ENCODE measurements at places on chromosomes 1 and 21.

GRCh38 chr1:8211883-8212579 is 105.9 kb upstream of the SLC45A1 start:
- DNase-seq = peak; percentile 98

DNA sequence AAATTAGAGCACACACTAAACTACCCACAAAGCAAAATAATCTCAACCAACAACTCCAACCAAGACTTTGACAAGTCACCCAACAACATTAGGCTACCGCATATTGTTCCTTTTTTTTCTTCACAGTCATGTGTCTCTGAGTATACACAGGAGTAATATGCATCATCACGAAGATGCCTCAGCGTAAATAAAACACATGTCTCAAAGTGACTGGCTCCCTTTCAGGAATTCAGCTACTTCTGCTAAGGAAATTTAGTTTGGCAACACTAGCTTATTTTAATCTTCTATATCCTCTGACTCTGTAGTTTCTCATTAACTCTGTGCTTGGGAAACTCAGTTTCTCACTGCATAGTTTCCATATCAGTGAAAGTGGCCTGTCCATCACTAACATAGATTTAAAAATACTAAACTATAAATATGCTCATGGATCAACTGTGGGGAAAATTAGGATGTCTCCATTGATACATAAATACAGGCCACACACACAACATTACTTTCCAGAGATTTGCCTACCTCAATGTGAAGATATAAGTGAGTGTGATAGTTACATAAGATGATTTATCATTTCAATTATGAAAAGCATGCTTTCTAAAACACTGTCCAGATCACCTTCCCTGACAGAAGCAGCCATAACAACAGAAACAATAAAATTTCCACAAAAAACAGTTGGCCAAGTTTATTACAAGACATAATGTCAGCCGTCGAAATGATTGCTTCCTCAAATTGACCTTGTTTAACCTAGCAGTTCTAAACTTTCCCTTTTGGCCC is 113.2 kb downstream of the PTGER3 start:
- DNase-seq = no peak

DNA sequence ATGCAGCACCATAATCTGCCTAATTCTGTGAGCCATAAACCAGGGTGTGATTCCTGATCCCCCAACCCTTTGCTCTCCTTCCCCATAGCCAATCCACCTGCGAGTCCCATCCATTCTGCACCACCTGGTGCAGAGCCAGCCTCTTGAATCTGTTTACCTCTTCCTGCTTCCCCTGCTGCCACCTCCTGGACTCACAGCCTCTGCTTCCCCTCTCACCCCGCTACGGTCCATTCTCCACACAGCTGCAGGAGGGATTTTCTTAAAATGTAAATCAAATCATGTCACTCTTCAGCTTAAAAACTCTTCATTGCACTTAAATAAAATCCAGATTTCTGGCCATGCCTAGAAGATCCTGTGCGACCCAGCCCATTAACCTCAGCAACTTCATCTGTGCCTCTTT is 186.7 kb downstream of the FOXD2 start:
- no peak for DNase-seq

DNA sequence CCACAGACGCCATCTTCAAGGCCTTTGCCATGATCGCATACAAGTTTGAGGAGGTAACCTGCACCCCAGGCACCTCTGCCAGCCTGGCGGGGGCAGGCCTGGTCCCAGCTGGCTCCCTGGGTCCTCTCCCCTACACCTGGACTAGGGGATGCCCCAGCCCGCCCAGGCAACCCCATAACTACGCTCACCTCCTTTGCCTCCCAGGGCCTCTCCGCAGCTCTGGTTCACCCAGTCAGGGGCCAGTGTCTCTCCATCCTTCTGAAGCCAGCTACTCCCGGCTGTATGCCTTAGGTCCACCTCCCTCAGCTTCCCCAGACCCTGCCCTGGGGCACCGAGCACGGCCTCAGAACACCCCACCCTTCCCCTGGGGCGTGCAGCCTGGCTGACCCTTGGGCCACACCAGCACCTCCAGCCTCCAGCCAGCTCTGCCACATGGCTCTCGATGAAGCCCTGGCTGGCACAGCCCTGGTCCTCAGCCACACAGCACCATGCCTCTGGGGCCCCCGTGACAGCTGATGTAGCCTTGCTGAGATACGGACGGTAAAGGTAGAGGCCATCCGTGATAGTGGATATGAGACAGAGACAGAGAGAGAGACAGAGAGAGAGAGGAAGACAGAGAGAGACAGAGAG is 80.4 kb upstream of the COL6A1 start:
- no peak for DNase-seq

GRCh38 chr1:27961646-27962221 is 2.0 kb downstream of the XKR8 start:
- no peak for DNase-seq

DNA sequence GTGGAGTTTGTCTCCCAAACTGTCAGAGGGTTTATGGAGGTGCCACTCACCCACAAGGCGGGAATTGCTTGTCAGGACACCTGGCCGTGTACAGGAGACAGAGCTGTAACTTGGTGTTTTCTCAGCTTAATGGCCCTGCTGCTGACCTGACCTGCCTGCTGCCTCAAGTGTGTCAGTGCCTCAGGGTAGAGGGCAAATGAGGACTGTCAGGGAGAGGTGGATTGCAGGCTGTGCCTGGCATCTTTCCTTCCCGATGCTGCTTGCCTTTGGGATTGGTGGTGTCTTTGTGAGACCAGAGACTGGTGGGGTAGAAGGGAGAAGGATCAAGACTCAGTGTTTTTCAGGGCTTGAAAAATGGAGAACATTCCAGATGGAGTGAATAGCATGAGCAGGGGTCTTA is 31.4 kb downstream of the TMEM53 start:
- no peak for DNase-seq

DNA sequence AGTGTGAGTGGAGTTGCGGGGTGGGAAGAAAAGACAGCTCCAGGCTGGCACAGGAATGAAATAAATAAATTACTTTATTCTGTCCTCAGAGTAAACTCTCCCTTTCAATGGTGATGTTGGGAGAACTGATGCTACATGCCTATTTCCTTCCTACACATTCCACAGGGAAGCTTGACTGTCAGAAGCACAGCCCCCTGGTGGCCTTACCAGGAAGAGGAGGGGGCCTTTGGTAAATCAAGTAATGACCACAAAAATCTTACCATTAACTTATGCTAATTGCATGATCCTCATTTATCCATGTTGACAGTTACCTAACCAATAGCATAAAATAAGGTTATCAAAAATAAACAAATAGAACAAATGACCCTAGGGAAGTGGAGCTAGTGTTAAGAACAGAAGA is 605.0 kb upstream of the PKN2 start:
- DNase-seq = peak; percentile 21

DNA sequence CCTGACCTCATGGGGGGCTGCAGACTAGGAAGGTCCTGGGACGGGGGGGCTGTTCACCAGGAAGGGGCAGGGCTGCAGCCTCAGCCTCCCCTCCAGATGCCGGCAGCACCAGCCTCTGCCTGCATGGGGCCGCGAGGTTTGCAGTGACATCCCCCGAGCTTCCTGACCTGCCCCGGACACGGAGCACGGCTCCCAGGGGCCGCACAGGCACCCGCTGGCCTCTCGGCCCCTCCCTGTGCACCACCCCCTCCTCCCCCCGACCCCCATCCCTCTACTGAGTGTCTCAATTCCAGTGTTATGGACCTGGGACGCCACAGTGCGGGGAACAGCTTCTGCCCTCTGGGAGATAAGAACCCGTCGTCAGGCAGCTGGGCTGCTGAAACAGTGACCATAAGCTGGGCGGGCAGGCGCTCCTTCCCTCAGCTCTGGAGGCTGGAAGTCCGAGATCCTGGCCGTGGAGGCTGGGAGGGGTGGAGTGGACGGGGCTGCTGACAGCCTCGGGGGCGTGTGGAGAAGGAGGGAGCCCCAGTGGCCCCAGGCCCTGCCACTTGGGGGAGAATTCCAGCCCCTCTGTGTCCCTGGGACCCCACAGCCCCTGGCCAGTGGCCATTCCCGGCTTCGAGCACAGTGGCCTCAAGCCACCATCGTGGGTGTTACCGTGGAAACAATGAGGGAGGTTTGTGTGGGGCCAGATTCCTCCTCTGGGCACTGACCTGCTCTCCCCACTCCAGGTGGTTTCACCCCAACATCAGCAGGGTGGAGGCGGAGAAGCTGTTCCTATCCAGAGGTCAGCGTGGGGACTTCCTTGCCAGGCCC is 11.6 kb downstream of the RNF223 start:
- peak; percentile 44 for DNase-seq

DNA sequence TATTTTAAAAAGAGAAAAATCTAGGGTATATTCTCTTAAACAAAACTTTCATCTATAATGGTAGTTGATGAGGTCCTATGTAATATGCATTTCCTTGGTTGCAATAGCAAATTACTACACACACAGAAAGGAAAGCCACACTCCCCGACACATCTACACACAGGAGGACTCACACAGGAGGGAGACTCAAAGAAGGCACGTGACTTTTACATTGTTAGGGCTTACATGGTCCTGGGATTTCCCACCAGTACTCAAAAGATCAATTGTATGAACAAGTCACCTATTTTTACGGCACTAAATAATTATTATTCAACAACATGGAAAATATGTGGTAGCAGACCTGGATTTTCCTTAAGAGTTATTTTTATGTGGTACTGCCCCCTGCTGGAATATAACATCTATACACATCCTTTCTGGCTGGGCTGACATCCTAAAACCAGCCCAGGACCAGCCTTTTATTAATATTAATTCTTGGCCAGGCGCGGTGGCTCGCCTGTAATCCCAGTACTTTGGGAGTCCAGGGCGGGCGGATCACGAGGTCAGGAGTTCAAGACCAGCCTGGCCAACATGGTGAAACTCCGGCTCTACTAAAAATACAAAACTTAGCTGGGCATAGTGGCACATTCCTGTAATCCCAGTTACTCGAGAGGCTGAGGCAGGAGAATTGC is 33.9 kb upstream of the LGALS8 start:
- DNase-seq = peak; percentile 52

- no peak for DNase-seq
These were observed 22.2 kb upstream of the PTPN14 start for GRCh38 chr1:214573386-214574318.

DNA sequence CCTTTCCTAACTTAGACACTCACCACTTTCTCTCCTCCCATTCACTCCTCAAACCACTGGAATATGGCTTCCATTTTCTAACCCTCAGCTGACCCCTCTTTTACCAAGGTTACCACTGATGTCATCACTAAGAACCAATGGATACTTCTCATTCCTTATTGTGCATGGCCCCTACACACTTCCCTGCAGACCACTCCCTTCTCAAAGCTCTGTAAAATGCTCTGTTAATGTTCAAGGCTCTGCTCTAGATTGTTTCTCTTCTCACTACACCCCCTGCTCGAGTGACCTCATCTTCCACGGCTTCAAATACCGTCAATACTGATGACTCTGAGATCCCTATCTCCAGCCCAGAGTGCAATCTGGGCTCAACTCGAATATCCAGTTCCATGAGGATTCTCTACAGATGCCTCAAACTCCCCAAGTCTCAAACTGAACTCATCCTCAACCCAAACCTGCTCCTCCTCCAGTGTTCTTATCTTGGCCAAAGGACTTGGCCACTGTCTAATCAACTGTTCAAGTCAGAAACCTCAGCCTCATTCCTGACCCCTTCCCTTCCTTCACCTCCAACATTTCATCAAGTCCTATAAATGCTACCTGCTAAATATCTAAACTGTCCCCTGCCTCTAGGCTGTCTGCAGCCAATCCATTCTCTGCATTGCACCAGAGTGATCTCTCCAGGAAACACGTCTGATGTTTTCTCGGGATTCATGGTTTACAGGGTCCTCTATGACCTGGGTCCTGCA is 41.3 kb upstream of the BMP8B start:
- peak; percentile 36 for DNase-seq

DNA sequence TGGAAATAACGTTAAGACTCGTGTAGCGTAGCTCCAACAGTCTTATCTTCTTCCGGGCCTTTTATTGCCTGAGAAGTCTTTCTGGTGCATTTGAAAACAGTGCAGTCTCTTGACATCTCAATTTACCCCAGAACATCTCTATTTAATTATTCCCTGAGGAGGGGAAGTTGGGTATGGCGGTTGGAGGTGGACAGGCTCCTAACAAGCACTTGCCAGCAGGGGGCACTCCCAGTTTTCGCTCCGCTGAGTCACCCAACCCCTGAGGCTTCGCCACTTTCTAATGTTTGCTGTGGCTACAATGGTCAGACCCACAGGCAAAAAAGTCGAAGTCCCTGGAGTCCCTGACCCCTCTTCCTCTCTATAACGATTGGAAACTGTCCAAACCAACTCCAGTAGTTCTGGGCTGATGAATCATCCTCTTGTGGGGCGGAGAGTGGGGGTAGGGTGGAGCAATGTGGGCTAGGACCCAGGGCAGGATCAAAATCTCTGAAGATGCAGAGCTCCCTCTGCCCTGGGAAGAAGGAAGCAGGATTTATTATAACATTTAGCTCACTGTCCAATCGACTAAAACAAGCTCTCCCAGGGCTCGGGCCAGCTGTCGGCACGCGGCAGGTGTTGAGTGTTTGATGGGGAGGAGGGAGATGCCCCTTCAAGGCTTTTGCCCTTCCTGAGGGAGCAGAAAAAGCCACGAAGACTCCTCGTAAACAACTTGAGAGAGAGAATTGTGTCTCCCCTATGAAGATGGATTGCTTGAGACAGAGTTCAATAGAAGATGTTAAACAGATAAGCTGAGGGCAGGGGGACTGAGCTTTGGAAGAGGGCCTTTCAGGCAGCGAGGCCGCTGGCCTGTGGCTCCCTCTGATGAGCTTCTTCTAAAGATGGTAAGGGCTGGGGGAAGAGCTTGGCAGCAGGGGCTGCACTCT is 85.7 kb downstream of the BRINP2 start:
- DNase-seq = peak; percentile 97

GRCh38 chr1:163709636-163710035 is 387.9 kb downstream of the NUF2 start:
- no peak for DNase-seq

- DNase-seq = no peak
These were observed 69.8 kb downstream of the LRIG2 start for GRCh38 chr1:113142791-113143190.

DNA sequence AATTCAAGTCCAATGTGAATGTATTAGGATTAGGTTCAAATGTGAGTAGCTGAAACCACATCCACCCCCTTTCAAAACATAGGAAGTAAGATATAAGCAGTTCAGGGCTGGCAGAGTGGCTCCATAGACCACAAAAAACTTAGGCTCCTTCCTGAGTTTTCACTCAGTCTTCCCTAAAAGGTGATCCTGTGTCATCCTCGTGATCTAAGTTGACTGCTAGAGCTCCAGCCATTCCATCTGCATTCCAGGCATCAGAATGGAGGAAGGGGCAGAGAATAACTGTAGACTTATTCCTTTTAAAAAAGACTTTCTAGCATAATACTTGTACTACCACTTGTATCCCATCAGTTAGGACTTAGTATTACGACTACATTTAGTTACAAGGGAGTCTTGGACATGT is 204.1 kb downstream of the PBX1 start:
- no peak for DNase-seq

GRCh38 chr1:222897527-222898190 is 82.8 kb downstream of the DISP1 start:
- DNase-seq = peak; percentile 19

- DNase-seq = peak; percentile 94
These were observed 153.8 kb upstream of the FGGY start for GRCh38 chr1:59143133-59143487.

DNA sequence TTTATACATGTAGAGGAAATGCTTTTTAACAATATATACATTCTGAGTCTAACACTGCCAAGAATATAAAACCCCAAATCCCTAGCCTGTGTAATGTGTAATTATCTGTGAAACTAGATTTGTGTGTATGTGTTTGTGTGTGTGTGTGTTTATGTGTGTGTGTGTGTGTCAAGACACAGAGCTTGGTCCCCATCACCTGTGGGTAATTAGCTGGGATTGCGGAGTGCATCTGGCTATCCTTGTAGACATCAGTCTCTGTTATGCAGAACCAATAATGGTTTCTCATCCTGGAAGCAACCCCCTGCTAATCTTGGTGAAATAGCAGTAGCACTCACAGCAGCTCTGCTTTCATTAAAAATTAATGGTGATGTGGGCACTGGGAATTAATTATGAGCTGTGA is 26.3 kb upstream of the ST6GALNAC3 start:
- DNase-seq = no peak
